Hematopoietic multipotent progenitor cell treated with erythropoietin and hydrocortisone succinate and interleukin-3 and kit ligand, for 8 days (in vitro differentiated cells): ENCODE measurements at places on chromosomes 2 and 18.

GRCh38 chr18:12102136-12102842 is 8.6 kb downstream of the ANKRD62 start:
- no peak for DNase-seq

- no peak for DNase-seq
Observed at GRCh38 chr2:147355706-147356105, 489.1 kb upstream of the ACVR2A start.

DNA sequence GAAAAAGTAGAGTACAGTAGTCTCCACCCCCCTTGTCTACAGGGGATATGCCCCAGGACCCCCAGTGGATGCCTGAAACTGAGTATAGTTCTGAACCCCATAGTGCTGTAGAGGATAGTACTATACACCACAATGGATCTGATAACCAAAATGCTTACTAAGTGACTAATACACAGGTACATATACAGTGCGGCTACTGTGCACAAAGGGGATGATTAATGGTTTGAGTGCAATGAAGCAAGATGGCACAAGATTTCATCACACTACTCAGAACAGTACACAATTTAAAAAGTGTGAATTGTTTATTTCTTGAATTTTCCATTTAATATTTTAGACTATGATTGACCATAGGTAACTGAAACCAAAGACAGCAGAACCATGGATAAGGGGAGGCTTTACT is 446.9 kb upstream of the NRP2 start:
- DNase-seq = no peak

DNA sequence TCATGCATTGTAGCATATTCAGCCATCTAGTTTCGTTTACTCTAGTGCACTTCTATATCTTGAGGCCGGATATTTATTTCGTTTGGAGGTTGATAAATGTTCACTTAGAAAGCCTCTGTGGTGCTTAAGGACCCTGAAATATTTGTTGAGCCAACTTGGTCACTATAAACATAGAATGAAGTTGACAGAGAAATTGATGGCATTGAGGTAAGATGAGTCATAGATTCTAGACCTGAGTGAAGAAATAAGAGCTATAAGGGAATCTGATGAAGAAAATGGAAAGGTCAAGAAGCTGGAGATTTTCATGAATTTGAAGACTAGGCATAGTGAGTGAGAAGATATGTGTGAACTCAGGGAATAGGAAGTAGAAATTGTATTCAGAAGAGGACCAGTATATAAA is 35.9 kb downstream of the EPC2 start:
- no peak for DNase-seq

- no peak for DNase-seq
Observed at GRCh38 chr18:49971462-49971861, 158.1 kb upstream of the ACAA2 start.

DNA sequence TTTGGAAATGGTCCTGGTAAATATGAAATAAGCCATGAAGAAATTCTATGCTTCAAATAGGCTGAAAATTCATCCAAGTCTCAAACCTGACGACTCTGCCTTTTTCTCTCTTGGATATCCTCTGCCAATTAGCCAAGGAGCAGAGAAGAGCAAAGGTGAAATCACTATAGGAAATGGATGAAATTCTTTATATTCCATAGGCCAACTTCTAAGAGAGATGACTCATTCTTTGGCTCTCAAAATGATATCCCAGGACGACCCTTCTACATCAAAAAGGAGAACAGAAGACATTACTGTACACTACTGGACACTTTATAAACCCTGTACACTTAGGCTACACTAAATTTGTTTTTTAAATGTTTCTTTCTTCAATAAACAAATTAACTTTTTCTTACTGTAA is 22.7 kb downstream of the PDE1A start:
- DNase-seq = no peak

GRCh38 chr2:132482821-132483220 is 66.2 kb downstream of the GPR39 start:
- no peak for DNase-seq

DNA sequence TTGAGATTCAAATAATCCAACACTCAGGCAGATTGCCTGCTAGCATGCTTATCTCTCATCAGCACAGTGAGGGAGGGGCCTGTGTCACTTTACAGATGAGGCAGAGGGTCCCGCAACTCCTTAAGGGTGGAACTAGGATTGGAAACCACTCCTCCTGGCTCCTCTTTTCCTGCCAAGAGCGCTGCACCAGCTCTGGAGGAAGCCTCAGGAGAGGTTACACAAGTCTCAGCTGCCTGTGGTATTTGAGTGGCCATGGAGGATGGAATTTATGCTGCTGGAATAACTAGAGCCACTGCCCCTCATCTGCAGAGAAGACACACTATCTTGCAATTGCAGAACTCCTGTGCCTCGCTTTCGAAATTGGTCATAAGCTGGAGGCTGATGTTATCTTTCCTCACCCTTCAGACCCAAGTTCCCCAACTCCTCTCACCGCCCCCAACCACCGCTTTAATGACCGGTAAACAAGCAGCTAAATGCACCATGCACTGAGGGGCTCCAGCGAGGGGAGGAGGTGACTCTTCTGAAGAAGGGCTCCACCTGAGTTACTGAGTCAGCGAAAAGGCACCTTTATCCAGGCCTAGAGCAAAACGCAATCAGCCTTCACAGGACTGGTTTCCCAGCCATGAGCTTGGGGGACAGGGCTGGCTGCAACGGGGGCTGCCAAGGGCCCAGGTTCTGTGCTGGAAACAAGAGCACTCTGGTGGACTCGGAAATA is 245.8 kb downstream of the SOX11 start:
- peak; percentile 2 for DNase-seq

DNA sequence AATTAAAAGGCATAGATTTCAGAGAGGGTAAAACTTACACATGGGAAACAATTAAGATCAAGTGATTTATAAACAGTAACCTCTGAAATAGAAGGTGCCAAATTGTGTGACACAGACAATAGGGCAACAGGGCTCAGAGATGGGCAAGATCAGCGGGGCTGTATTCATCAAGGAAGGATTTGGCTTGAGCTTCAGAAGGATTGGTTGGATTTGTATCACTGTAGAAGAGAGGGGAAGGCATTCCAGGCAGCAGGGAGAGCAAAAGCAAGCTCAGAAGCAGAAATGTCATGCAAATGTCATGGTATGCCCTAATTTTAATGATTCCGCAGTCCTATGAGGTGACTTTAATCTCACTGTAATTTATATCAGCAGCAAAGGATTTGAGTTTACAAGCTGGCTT is 415.0 kb upstream of the NRP2 start:
- DNase-seq = no peak

GRCh38 chr2:19600506-19600905 is 242.1 kb upstream of the OSR1 start:
- no peak for DNase-seq

DNA sequence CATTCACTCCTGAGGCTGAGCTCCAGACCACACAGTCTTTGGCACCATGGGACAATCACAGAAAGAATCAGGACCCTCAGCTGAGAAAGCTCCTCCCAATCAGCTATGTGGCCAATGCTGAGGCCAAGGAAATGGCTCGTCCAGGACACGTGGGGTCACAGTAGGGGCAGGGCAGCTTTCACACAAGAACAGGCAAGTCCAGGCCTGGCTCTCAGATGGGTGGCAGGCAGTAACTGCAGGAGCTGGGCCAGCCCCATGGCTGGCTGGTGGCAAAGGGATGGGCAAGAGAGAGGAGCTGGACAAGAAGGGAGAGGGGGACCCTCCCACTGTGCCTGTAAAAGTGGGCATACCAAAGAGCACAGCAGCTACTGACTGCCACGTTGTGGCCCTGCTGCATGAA is 12.2 kb upstream of the EDAR start:
- DNase-seq = no peak

DNA sequence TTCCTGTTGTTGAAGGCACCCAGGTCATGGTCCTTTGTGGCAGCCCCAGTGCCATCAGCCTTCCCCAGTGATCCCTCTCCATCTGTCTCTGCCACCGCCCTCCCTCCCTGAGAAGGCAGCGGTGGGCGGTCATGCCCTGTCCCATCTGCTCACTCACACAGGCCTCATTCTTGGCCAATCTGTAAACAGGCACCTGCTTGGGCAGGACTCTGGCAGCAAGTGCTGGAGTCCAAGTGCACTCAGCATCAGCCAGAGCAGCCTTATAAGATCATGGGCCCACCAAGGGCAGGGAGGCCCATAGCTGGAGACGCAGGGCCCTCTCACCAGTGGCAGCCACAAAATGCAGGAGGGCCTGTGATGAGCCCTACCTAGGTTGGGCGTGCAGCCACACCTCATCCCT is 140.9 kb downstream of the TWIST2 start:
- no peak for DNase-seq

DNA sequence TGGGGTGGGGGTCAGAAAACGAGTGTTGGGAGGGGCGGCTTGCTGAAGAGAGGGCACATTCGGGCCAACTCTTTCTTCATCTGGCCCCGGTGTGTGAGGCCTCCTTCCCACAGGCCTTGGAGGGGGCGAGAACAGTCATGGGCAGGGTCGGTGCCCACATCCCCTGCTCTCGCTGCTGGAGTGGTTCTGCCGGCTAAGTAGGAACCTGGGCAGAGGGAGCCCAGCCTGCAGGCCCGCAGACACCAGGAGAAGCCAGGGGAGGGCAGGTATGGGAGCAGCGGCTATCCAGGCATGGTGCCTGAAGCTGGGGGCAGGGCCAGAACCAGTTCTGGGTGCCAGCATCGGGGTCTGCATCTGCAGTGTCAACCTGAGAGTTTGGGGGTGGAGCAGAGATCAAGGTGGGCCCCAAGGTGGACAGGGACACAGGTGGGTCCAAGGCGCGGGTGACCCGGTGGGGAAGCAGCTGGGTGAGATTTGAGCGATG is 46.6 kb upstream of the HPCAL1 start:
- DNase-seq = no peak

- DNase-seq = no peak
Observed at GRCh38 chr2:16630463-16630862, 35.2 kb downstream of the CYRIA start.

GRCh38 chr18:26556573-26556972 is 8.2 kb upstream of the KCTD1 start:
- DNase-seq = no peak

DNA sequence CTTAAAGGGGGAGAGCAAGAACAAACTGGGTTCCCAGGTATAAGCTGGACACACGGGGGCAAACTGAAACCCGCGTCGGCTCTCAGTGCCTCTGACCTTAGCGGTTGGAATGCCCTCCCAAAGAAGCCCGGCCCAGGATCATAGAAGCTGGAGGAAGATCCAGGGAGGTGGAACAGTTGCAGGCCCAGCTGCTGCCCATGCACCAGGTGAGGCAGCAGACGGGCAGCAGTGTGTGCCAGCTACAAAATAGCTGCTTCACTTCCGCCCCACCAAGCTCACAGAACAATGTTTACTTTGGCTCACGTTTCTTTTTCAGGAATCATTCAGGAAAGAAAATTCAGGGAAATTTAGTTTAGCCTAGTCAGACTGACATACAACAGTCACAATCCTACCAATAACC is 3.9 kb upstream of the ERMN start:
- DNase-seq = no peak
